ENCODE measurements at places on chromosomes 4 and X. TPM values are rescaled to one million over a fixed set of nuclear protein-coding genes. Genes with fewer than 3 reads are reported as not detected.

DNA sequence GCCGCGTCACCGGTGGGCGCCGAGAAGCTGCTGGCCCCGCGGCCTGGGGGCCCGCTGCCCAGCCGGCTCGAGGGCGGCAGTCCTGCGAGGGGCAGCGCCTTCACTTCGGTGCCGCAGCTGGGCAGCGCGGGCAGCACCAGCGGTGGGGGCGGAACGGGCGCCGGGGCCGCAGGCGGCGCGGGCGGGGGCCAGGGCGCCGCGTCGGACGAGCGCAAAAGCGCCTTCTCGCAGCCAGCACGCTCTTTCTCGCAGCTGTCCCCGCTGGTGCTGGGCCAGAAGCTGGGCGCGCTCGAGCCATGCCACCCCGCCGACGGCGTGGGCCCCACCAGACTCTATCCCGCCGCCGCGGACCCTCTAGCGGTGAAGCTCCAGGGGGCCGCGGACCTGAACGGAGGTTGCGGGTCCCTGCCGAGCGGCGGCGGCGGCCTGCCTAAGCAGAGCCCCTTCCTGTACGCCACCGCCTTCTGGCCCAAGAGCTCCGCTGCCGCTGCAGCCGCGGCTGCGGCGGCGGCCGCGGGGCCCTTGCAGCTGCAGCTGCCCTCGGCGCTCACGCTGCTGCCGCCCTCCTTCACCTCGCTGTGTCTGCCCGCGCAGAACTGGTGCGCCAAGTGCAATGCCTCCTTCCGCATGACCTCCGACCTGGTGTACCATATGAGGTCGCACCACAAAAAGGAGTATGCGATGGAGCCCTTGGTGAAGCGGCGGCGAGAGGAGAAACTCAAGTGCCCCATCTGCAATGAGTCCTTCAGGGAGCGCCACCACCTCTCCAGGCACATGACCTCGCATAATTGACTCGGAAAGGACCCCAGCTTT is 5.6 kb downstream of the PRDM8 start:
- no peak for DNase-seq

DNA sequence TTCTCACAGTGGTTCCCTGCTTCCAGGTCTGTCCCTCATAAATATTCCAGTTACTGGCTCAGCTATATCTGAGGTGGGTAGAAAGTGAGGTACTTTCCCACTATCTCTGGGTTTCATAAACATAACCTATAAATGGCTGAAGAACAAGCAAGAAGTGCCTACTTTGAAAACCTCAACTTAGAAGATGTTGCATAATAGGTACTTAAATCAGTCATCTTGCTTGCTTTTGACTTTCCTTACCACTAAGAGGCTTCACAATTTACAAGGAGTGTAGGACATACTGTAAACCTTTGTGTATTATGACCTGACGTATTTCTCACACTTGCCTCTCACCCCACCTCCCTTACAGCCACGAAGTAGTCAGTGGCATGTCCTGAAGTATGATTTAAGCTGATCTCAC is 145.9 kb downstream of the PCDH19 start:
- DNase-seq = no peak

GRCh38 chrX:115337491-115338144 is 48.1 kb downstream of the LUZP4 start:
- DNase-seq = no peak

GRCh38 chr4:77501851-77502250 is 103.8 kb upstream of the CXCL13 start:
- no peak for DNase-seq

GRCh38 chr4:129236351-129236750 is 140.4 kb downstream of the C4orf33 start:
- DNase-seq = no peak

DNA sequence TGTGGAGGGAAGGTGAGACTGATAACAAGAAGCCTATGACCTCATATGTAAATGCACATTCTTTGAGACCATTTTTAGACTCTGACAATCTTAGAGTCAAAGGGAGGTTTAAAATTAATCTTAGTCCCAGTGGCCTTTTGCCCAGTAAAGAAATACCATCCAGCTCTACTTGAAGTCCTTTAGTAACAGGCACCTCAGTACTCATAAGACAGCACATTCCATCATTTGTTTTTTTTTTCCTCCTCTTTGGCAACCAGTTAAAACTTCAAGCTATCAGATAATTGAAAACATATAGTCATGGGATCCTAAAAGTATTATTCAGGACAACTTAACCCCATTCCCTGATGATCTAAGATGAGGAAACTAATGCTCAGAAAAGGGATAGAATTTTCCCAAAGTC is 4.6 kb downstream of the EDA2R start:
- DNase-seq = no peak

DNA sequence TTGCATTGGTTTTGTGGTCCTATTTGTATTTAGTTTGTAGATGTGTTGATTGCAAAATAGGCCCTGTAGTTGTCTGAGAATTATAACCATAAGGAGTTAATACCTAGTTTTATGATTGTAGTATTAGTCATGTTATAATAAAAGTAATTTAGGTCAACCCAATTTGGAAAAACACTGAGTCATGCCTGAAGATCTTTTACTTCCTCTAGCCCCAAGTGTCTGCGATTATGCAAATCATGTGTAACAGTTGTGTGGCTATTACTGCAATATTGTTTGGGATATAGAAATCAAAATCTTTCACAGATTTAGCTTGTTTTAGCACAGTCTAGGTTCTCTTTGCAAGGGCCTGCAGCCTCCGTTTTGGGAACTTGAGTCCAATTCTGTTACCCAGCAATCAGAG is 12.6 kb downstream of the SRD5A3 start:
- DNase-seq = no peak

- no peak for DNase-seq
Measured at GRCh38 chr4:53618321-53618720, 27.0 kb upstream of the LNX1 start.

The ZCCHC12 gene
- total RNA-seq = not detected
